Stimulated activated memory B cell treated with anti-CD40 and anti-IgM and Interleukin-4, amounts not matched to agents 10 μg/mL and 1 μg/mL and 100 μg/mL, for 72 hours (primary cell): ENCODE measurements at places on chromosomes 2 and 18.
A peak's percentile ranks its signal among the peaks of the same experiment; 100 is the strongest.

DNA sequence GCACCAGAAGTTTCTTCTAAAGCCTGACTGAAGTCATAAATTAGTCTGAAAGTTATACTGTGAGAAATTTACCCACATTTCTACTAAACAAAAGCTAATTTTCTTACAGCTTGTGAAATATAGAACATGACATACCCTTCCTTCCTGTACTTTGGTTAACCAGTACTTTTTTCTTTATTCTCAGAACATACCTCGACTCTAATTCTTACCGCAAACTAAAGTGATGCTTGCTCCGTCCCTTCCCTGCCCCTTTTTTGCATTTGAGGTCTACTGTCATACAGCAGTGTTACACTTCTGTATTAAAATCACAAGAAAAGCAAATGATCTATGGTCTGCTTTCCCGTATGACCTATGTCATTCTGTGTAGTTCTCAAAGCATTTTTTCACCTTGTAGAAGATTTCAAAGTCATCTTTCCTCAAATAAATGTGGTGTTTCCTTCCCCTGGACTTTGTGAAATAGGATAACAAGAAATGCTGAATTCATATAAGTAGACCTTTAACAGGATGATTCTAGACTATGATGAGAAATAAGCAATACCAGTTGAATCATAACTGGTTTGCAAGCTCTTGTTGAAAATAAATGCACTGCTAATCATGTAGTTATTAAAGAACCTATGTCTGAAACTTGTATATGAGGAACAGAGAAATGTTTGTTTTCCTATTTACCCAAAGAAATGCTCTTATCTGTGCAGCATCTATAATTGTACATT is 30.4 kb downstream of the CYTIP start:
- H3K27ac ChIP-seq = peak overlapping the region; percentile 82
- peak; percentile 89 for ATAC-seq
- peaks cover 63% of the 10 kb centered on the region for H3K36me3 ChIP-seq
- peaks cover 67% of the 10 kb centered on the region for H3K4me1 ChIP-seq

- H3K36me3 ChIP-seq = no peaks in the 10 kb centered on the region
- no peak for ATAC-seq
- no peak overlapping the region for H3K27ac ChIP-seq
- H3K4me3 ChIP-seq = no peak overlapping the region
Observed at GRCh38 chr18:61595615-61596251, 262.5 kb downstream of the CDH20 start.

DNA sequence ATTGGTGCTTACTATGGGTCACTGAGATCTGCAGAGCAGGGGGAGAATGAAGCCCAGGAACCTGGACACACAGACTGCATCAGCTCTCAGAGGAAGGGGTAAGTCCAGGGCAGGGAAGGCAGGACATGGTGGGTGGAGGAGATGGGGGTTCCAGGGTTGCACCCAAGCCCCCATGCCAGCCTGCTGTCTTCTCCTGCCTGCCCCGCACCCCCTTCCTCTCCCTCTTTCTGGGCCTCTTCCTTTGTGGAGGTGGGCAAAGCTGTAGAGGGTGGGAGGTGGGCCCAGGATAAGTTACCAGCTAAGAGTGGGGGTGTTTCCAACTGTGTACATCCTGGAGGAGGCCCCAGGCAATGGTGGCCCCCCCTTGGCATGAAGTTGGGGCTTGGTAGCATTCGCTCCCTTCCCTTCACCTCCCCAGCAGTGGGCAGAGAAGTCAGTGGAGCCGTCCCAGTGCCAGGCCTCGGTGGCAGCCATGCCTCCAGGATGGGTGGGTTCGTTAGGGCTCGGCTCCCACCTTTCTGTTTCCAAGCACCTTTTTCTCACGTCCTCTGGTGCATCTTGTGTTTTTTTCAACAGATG is 132.2 kb downstream of the CLIP4 start:
- peak; percentile 13 for ATAC-seq
- H3K27me3 ChIP-seq = no peaks in the 10 kb centered on the region
- no peak overlapping the region for H3K4me3 ChIP-seq
- H3K4me1 ChIP-seq = peaks cover 2% of the 10 kb centered on the region

DNA sequence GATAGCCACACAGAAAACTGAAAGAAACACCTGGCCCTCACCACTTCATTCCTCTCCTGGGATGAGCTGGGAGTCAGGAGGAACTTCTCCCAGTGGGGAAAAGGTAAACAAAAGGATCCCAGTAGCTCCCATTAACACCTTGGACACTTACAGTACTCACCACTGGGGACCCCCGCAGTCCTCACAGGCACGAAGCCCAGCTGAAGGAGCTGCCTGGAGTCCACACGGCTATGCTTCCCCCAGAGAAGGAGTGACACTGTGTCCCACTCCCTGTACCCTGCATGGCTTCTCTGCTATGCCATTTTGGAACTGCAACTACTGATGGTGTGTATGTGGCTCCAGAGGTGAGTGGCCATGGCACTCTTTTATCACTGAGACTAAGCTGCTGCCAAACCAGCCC is 1565.1 kb downstream of the LRP1B start:
- H3K36me3 ChIP-seq = no peaks in the 10 kb centered on the region
- no peak for ATAC-seq
- H3K27ac ChIP-seq = no peak overlapping the region
- H3K4me1 ChIP-seq = no peaks in the 10 kb centered on the region

DNA sequence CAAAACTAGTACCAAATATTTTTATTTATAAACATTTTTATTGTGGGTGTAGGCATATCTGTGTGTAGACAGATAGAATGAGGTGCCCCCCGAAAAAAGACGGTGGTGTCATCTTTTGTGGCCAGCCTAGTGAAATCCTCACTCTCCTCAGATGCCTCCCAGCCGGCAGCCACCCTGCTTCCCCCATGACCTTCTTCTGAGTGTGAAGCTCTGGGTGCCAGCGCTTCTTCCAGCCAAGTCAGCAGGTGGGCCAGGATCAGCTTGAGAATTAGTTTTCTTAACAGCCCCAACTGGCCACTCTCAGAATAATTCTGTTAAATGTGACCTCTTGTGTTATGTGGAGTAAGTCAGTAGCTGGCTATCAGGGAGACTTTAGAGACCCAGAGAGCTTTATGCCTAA is 229.6 kb upstream of the FOSL2 start:
- H3K36me3 ChIP-seq = peaks cover 34% of the 10 kb centered on the region
- H3K4me1 ChIP-seq = no peaks in the 10 kb centered on the region
- H3K4me3 ChIP-seq = no peak overlapping the region

GRCh38 chr2:109439390-109439786 is 174.4 kb downstream of the SEPTIN10 start:
- H3K27ac ChIP-seq = no peak overlapping the region
- H3K27me3 ChIP-seq = peaks cover 9% of the 10 kb centered on the region
- no peak overlapping the region for H3K4me3 ChIP-seq
- no peaks in the 10 kb centered on the region for H3K36me3 ChIP-seq
- no peaks in the 10 kb centered on the region for H3K4me1 ChIP-seq

GRCh38 chr2:13524492-13524891 is 807.8 kb downstream of the TRIB2 start:
- no peaks in the 10 kb centered on the region for H3K4me1 ChIP-seq
- ATAC-seq = no peak
- H3K36me3 ChIP-seq = no peaks in the 10 kb centered on the region
- H3K4me3 ChIP-seq = no peak overlapping the region

DNA sequence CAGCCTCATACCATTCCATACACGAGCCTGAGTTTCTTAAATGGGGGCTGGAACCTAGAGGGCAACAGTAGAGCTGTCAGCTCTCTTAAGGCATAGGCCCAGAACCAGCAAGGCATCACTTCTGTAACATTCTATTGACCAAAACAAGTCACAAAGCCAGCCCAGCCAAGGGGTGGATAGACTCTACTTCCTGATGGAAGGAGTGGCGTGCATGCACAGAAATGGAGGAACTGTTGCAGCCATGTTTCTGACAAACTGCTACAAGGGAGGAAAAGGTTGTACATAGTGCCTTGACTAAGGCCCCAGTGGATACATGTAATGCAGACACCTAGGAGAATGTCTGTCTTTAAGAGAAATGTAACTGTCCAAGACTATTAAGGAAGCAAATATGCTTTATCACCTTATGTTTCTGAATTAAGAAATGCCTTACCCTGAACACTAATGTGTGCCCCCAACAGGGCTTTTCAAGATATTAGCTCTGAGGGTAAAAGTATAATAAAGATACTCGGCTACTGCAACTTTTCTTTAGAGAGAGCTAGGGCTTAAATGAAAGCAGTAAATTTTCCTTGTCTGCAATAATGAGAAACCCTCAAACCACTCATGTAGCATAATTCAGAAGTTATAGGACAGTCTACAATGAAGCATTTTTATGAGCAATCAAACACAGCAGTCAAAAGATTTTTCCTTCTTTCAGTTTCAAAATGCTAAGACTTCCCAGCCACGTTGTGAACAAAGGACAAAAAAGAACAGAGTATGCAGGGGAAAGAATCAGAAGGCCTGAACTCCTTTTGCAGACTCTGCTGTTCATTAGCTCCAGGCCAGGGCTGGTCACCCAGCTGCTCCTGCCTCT is 35.1 kb upstream of the CDC42EP3 start:
- peaks cover 31% of the 10 kb centered on the region for H3K4me1 ChIP-seq
- H3K4me3 ChIP-seq = no peak overlapping the region
- peak overlapping the region; percentile 3 for H3K27ac ChIP-seq
- no peak for ATAC-seq
- H3K27me3 ChIP-seq = no peaks in the 10 kb centered on the region

- no peak for ATAC-seq
- no peaks in the 10 kb centered on the region for H3K4me1 ChIP-seq
- H3K36me3 ChIP-seq = no peaks in the 10 kb centered on the region
- no peak overlapping the region for H3K27ac ChIP-seq
- H3K27me3 ChIP-seq = no peaks in the 10 kb centered on the region
- H3K4me3 ChIP-seq = no peak overlapping the region
Observed at GRCh38 chr2:6959751-6960150, 42.5 kb downstream of the RNF144A start.

DNA sequence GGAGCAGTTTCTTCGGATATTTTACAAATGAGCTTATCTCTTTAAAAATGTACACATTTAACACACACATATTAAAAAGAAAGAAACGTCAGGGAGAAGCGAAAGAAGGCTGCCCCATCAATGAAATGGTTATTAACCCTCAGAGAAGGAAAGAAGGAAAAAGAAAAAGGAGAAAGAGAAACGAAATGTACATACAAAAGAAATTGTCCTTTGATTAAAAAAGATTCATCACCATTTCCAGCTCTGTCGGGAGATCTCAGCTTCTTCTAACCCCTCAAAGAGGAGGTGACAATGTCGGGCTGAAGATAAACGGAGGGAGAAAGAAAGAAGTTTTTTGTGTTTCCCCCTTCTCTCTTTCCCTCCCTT is 1.5 kb downstream of the IKZF2 start:
- ATAC-seq = no peak
- H3K36me3 ChIP-seq = no peaks in the 10 kb centered on the region

DNA sequence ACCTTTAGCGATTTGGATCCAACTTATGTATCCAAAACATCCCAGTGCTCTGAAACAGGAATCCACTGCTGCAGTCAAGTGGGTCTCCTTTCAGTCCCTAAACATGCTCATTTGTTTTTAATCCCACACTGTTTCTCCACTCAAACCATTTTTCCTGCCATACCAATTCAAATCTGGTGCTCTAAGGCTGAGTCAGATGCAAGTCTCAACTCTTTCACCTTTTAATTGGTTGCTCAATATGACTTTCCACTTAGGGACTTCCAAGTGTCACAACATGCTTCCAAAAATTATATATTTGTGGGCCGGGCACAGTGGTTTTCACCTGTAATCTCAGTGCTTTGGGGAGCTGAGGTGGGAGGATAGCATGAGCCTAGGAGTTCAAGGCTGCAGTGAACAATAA is 113.4 kb upstream of the TANK start:
- no peaks in the 10 kb centered on the region for H3K36me3 ChIP-seq
- peaks cover 47% of the 10 kb centered on the region for H3K27me3 ChIP-seq
- H3K27ac ChIP-seq = no peak overlapping the region
- no peaks in the 10 kb centered on the region for H3K4me1 ChIP-seq

DNA sequence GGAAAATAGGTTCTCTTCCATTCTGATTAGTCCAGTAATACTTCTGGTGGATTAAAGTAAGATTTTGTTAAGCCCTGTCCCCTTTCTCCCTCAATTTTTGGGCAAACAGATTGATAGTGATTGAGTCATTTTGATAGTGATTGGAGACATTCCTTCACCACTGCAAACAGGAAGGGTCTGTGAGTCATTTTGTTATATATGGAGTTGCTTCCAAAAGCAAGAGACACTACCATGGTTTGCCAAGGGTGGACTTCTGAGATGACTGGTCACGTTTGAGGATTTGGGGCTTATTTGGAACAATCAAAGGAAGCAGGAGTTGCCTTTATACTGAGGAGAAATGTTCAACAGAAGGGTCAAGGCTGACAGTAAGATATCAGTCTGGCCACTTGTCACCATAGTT is 249.9 kb downstream of the PARD3B start:
- no peaks in the 10 kb centered on the region for H3K27me3 ChIP-seq
- no peak for ATAC-seq
- no peaks in the 10 kb centered on the region for H3K36me3 ChIP-seq
- no peak overlapping the region for H3K4me3 ChIP-seq
- no peaks in the 10 kb centered on the region for H3K4me1 ChIP-seq

DNA sequence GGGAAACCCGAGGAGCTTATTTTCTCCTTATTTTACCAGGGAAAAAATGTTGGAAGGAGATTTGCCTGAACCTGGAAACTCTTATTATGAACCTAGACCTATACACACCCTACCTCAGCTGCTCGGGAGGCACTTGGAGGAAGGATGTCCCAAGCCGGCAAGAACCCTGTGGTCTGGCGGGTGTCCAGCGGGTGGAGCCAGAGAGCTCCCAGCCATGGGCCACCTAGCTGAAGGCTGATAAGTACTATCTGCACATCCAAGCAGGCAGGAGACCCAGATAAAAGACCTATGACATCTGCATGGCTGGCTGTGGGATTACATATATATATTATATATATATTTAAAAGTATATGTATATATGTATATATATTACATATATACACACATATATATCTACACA is 1.1 kb upstream of the SLC14A1 start:
- no peaks in the 10 kb centered on the region for H3K27me3 ChIP-seq
- H3K4me1 ChIP-seq = no peaks in the 10 kb centered on the region
- peaks cover 16% of the 10 kb centered on the region for H3K36me3 ChIP-seq

- no peak for ATAC-seq
- H3K27me3 ChIP-seq = no peaks in the 10 kb centered on the region
- no peak overlapping the region for H3K27ac ChIP-seq
- H3K36me3 ChIP-seq = peaks cover 19% of the 10 kb centered on the region
- H3K4me3 ChIP-seq = no peak overlapping the region
Observed at GRCh38 chr2:62713837-62714236, 8.3 kb downstream of the EHBP1 start.

DNA sequence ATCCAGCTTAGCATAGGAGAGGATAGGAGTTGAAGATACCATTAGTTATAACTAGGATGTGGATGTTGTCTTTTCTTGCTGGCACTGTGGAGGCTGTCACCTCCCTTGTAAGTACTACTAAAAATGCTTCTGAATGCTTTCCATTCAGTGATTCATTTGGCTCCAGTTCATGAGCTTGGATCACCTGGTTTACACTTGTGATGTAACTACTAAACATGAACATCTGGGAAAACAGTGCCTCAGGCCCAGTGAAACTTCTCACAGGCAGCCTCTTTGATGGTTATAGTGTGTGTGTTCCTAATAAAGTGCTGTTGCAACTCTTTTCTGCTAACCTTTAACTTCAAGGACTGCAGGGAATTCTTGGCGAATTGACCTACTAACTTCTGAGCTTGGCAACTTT is 13.0 kb upstream of the SLC9A2 start:
- H3K4me3 ChIP-seq = no peak overlapping the region
- H3K36me3 ChIP-seq = no peaks in the 10 kb centered on the region
- no peak overlapping the region for H3K27ac ChIP-seq
- no peaks in the 10 kb centered on the region for H3K4me1 ChIP-seq
- H3K27me3 ChIP-seq = peaks cover 23% of the 10 kb centered on the region
